Neural crest cell (in vitro differentiated cells): ENCODE measurements at places on chromosomes 7 and 10. TPM values are rescaled to one million over a fixed set of nuclear protein-coding genes. Genes with fewer than 3 reads are reported as not detected.

The KIF11 gene
- 70.8 and 71.5 TPM in 2 replicates for total RNA-seq

DNA sequence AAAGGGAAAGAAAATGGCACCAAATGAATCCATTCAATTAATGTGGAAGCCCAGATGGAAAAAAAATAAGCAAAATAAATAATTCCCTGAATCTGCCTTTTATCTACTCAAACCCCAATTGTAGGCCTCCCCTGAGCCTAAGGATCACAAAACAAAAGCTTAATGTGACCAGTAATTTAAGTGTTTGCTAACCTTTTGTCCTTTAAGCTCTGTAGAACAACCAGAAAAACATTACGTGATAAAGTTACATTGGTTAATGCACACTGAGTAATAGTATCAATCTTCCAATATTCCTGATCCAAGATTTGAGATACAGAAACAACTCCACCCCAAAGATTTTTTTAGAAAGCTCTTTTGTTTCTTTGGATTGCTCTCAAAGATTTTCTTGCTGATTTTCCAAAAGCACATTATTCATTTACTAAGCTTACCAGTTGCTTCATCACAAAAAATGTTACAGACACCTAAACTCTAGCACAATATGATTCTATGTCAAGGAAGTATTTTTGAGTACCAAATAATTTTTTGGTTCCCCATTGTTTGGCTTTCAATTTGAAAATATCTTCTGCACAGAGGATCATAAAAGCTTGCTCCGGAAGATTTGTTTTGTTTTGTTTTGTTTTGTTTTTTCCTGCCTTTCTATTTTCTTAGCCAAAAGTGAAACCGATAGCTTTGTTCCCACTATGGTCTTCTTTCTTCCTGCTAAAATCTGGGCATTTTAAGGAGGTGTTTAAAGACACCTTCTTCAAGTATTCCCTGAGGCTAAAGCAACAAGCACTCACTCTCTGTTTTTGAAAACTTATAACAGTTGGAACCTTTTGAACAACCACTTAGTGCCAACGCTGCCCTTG is 54.2 kb downstream of the TRIL start:
- no peak for DNase-seq
- H3K27ac ChIP-seq = peak overlapping the region; percentile 3
- H3K4me1 ChIP-seq = peaks cover 20% of the 10 kb centered on the region
- no peaks in the 10 kb centered on the region for H3K27me3 ChIP-seq
- no peaks in the 10 kb centered on the region for H3K36me3 ChIP-seq
- H3K4me3 ChIP-seq = no peak overlapping the region

- H3K36me3 ChIP-seq = peaks cover 34% of the 10 kb centered on the region
- DNase-seq = no peak
- H3K4me3 ChIP-seq = no peak overlapping the region
- H3K27me3 ChIP-seq = no peaks in the 10 kb centered on the region
- H3K27ac ChIP-seq = no peak overlapping the region
Observed at GRCh38 chr10:113880236-113880635, 25.8 kb downstream of the NHLRC2 start.

DNA sequence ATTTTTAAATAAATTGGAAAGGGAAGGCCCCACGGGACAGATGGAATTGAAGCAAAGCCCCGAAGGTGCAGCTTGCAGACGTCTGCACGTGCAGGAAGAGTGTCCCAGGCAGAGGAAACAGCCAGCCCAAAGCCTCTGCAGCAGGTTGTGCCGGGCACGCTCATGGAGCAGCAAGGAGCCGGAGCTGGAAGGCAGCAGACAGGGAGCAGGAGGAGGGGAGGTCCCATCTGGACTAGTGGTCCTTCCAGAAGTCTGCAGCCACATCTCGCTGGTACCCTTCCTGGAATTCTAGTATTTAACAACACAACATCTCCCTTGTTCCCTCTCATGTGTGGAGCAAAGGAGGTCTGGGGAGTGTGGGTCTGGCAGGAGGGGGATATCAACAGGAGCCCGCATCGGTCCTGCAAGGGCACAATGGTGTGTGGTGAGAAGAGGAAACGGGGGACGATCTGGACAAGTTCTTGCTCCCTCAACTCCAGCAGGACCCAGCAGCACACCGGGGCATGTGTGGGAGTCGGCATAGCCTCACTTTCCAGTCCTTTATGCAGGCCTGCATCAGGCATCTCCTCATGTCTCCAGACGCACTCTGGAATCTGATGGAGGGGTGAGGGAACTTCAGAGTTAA is 169.3 kb downstream of the GRID1 start:
- H3K27me3 ChIP-seq = peaks cover 23% of the 10 kb centered on the region
- H3K27ac ChIP-seq = no peak overlapping the region
- H3K4me1 ChIP-seq = no peaks in the 10 kb centered on the region
- H3K4me3 ChIP-seq = no peak overlapping the region

The ITGB8 gene
- 18.2 and 19.9 TPM in 2 replicates for total RNA-seq

The TMEM213 gene
- not detected in 2 replicates for total RNA-seq

GRCh38 chr7:157560258-157560654 is 223.5 kb downstream of the DNAJB6 start:
- no peak overlapping the region for H3K27ac ChIP-seq
- H3K27me3 ChIP-seq = no peaks in the 10 kb centered on the region
- peaks cover 7% of the 10 kb centered on the region for H3K4me1 ChIP-seq
- no peak overlapping the region for H3K4me3 ChIP-seq
- no peak for DNase-seq

DNA sequence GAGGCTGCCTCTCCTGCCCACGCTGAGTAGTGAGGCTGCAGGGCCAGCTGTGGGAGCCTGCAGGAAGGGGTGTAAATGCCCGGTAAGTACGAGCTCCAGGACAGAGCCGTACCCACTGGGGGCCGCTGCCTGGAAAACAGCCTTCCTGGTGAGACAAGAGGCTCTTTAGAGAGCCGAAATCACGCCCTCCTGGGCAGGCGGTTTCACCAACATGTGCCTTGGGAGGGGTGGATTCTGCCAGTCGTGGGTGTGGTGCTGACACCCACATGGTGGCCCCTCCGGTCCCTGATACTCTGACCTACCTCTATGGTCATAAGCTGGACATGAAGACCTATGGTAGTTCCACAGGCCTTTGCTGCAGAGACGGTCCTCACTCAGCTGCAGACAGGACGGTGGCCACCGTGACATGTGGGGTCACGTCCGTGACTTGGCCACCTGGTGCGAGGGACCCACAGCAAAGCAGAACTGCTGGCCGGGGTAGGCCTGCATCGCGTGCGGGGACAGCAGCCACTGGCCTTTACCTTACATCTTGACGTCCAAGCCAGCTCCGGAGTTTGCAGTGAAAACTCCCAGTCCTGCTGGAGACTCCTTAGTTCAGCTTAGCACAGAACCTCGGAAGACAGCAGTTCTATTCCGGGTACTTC is 46.9 kb downstream of the PITRM1 start:
- no peak overlapping the region for H3K4me3 ChIP-seq
- H3K36me3 ChIP-seq = peaks cover 3% of the 10 kb centered on the region
- no peaks in the 10 kb centered on the region for H3K27me3 ChIP-seq
- no peak overlapping the region for H3K27ac ChIP-seq

GRCh38 chr7:133349101-133349500 is 96.2 kb downstream of the EXOC4 start:
- H3K4me3 ChIP-seq = no peak overlapping the region
- no peak for DNase-seq
- H3K36me3 ChIP-seq = peaks cover 31% of the 10 kb centered on the region
- H3K4me1 ChIP-seq = no peaks in the 10 kb centered on the region
- H3K27ac ChIP-seq = no peak overlapping the region

- no peak overlapping the region for H3K27ac ChIP-seq
- no peaks in the 10 kb centered on the region for H3K27me3 ChIP-seq
- H3K4me3 ChIP-seq = no peak overlapping the region
- H3K4me1 ChIP-seq = no peaks in the 10 kb centered on the region
- H3K36me3 ChIP-seq = no peaks in the 10 kb centered on the region
- DNase-seq = no peak
Observed at GRCh38 chr7:24143547-24143946, 140.4 kb upstream of the NPY start.

DNA sequence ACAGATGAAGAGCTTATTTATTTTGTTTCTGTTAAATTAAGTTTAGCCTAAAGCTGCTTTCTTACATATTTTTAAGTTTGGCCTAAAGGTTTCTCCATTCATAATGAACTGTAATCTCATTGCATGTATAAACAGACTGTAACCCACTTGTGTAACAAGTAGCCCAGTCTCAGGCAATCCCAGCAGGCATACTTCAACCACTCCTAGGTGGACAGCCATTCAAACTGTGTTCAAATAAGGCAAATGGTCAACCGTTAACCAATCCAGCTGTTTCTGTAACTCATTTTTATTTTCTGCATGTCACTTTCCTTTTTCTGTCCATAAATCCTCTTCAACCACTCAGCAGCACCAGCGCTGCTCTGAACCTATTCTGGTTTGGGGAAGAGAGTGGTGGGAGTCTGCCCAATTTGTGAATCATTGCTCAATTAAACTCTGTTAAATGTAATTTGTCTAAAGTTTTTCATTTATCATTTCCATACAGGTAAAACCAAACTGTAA is 35.9 kb downstream of the PHYHIPL start:
- H3K36me3 ChIP-seq = peaks cover 18% of the 10 kb centered on the region
- H3K4me3 ChIP-seq = no peak overlapping the region
- no peaks in the 10 kb centered on the region for H3K4me1 ChIP-seq
- H3K27me3 ChIP-seq = no peaks in the 10 kb centered on the region
- H3K27ac ChIP-seq = no peak overlapping the region

GRCh38 chr10:21894648-21895342 is 108.7 kb downstream of the DNAJC1 start:
- no peak overlapping the region for H3K27ac ChIP-seq
- DNase-seq = no peak
- H3K36me3 ChIP-seq = peaks cover 36% of the 10 kb centered on the region
- no peaks in the 10 kb centered on the region for H3K27me3 ChIP-seq
- peaks cover 1% of the 10 kb centered on the region for H3K4me1 ChIP-seq

The BMS1 gene
- 27.7 TPM in 2 replicates for total RNA-seq

GRCh38 chr7:96306385-96307125 is 15.3 kb downstream of the SLC25A13 start:
- DNase-seq = no peak
- peaks cover 21% of the 10 kb centered on the region for H3K36me3 ChIP-seq
- H3K27me3 ChIP-seq = no peaks in the 10 kb centered on the region
- no peak overlapping the region for H3K27ac ChIP-seq

The SLC18A2 gene
- 0.05 and 0.07 TPM in 2 replicates for total RNA-seq

GRCh38 chr10:113908236-113908635 is 53.8 kb downstream of the NHLRC2 start:
- H3K4me3 ChIP-seq = no peak overlapping the region
- no peaks in the 10 kb centered on the region for H3K4me1 ChIP-seq

DNA sequence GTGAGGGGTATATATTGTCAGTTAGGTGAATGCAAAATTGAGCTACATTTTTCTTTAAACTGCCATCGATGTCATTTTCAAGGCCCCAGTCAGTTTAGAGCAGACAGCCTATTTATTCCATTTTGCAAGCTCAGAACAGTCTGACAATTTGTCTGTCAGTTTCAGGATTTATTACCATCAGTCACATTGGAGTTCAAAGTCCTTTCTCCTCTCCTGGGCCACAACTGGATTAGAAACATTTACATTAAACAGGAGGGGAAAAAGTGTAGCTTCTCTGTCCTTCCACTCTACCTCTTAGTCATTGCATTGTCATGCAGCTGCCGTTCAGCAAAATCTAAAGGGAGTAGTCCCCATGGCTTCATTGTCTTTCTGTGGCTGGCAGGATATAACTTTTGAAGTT is 3.5 kb upstream of the GHITM start:
- H3K27ac ChIP-seq = no peak overlapping the region
- no peak overlapping the region for H3K4me3 ChIP-seq
- peaks cover 18% of the 10 kb centered on the region for H3K4me1 ChIP-seq
- H3K36me3 ChIP-seq = no peaks in the 10 kb centered on the region
- peaks cover 54% of the 10 kb centered on the region for H3K27me3 ChIP-seq

DNA sequence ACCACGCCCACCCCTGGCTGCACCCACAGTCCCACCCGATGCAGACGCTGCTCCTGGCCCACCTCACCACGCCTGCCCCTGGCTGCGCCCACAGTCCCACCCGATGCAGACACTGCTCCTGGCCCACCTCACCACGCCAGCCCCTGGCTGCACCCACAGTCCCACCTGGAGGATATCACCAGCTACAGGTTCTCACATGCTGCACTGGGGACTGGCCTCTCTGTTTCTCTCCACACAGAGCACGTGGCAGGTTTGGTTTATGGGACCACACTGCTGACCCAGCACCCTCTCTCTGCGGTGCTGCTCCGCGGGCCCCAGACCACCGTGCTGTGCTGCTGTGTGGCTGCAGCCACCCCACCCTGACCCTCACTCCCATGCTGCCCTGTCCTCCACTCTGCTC is 120.9 kb downstream of the VIPR2 start:
- no peak for DNase-seq
- H3K4me3 ChIP-seq = no peak overlapping the region
- no peaks in the 10 kb centered on the region for H3K36me3 ChIP-seq
- peaks cover 29% of the 10 kb centered on the region for H3K27me3 ChIP-seq
- no peak overlapping the region for H3K27ac ChIP-seq

GRCh38 chr10:69172241-69172982 is 7.6 kb upstream of the SUPV3L1 start:
- H3K27ac ChIP-seq = no peak overlapping the region
- no peak for DNase-seq

The PILRA gene
- total RNA-seq = 2.6 and 2.7 TPM in 2 replicates

DNA sequence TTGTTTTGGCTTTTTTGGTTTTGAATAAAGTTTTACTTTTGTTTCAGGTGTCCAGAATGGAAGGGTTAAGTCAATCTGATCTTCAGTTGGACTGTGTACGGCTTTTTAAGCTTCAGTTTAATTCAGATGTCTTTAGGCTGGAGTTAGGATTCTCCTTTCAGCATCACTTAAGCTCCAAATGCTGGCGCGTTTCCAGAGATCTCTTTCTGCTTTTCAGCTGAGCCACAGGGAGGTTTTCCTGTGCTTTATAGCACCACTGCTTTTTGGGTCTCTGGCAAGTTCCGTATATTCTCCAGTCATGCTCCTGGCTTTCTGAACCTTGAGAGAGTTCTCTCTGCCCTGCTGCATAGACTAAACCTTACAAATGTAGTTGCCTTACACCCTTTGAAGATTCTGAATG is 60.0 kb downstream of the VTI1A start:
- H3K27me3 ChIP-seq = no peaks in the 10 kb centered on the region
- DNase-seq = no peak
- H3K27ac ChIP-seq = no peak overlapping the region
- H3K36me3 ChIP-seq = peaks cover 3% of the 10 kb centered on the region
- H3K4me1 ChIP-seq = peaks cover 11% of the 10 kb centered on the region
- H3K4me3 ChIP-seq = no peak overlapping the region

The MRC1 gene
- not detected in 2 replicates for total RNA-seq

DNA sequence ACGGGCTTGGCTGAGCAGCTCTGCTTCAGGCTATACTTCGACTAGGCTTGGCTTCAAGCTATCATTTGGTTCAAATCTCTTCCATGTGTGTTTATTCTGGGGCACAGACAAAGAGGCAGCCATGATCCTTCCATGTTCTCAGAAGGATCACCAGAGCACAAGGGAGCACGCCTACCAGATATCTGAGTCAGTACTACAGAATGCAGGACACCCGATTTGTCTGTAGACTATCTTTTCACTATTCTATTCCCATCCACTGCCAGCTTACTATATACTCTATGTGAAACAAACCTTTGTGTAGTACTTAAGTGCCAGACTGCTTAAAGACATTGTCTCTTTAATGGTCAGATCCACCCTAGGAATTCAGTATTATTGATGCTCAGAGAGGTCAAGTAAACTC is 35.1 kb downstream of the CH25H start:
- no peak overlapping the region for H3K27ac ChIP-seq
- H3K4me1 ChIP-seq = peaks cover 15% of the 10 kb centered on the region
- no peak for DNase-seq
- H3K27me3 ChIP-seq = no peaks in the 10 kb centered on the region
- no peaks in the 10 kb centered on the region for H3K36me3 ChIP-seq
